Activated CD4-positive, CD25-positive, alpha-beta regulatory T cell treated with anti-CD3 and anti-CD28 coated beads, Interleukin-2, amount 50 U/mL, for 72 hours (primary cell): ENCODE measurements at places on chromosomes 7 and 10.

GRCh38 chr10:126060261-126060931, 164.0 kb downstream of the FANK1 start:
- no peak for DNase-seq

GRCh38 chr10:18456984-18457383, 194.4 kb downstream of the NSUN6 start:
- no peak for DNase-seq

DNA sequence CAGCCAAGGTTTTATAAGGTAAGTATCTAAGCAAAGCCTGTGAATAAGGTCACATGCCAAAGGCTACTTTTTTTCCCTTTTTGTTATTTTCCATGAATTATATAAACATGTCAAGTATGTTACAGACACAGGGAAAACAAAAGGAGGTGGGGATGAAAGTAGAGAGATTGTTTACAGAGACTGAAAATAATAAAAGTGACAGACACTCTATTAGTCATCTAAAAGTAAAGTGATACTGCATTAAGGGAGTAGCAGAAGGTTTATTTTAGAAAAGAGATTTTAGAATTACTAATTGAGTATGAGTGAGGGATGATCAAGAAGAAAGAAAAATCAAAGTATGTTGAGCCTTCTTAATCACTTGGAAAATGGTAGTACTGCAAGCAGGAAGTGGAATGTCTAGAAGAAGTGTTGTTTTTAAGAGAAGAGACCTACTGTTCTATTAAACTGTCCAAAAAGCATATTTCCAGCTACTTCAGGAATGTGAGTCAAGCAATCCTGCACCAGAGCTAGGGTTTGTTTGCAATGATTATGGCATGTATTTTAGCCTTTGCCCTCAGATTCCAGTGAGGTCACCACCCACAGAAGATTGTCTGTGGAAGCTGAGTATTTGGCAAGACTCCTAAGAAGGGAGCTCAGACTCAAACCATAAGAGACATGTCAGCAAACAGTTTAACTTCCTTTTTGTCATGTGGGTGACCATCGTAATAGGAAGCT, 177.9 kb upstream of the PLXDC2 start:
- DNase-seq = no peak

DNA sequence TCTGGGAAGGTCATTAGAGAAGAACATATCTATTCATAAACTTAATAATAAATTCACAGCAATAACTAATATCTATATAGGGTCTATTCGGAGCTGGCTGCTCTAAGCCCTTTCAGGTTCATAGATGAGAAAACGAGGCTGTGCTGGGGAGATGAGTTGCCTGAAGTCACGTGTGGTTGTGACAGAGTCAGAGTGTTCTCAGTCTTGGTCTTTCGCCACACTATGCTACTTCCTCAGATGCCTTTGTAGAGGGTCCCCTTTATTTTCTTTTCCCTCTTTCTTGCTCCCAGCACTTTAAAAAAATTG, 43.7 kb upstream of the FAM180A start:
- DNase-seq = no peak

GRCh38 chr7:97107192-97107800, 10.2 kb upstream of the SDHAF3 start:
- DNase-seq = no peak
